ENCODE measurements at places on chromosomes 4 and X.

DNA sequence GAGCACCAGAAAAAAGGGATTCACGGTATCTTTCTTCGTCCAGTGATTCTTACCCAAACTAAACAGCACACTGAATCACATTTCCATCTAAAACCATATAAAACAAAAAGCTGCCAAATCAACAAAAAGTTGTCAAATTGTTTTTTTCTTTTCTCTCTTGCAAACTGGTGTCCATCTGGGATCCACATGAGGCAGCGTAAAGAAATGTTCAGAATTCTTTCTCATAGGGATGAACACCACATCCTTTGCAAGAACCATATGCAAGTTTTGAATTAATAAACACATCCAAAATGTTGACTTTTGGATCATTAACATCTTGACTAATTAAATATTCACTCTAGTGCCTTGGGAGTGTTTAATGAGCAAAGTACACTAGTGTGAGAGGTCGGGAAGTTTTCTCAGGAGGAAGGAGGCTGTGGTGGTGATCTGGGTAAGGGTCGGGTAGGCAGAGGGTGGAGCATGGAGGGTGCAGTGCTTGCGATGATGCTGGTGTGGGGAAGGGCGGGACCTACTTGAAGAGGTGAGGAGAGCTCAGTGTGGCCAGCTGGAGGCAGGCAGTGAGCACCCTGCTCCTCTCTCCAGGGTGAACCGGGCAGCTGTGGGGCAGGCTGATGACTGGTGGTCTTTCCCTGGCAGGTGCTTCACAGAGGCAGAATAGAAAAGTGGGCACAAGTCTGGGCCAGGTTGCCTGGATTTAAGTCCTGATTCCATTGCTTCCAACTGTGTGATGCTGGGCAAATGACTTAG lies 72.8 kb downstream of the NSUN7 start:
- no peak for DNase-seq

GRCh38 chr4:55364691-55365344 lies 18.8 kb downstream of the SRD5A3 start:
- DNase-seq = no peak

DNA sequence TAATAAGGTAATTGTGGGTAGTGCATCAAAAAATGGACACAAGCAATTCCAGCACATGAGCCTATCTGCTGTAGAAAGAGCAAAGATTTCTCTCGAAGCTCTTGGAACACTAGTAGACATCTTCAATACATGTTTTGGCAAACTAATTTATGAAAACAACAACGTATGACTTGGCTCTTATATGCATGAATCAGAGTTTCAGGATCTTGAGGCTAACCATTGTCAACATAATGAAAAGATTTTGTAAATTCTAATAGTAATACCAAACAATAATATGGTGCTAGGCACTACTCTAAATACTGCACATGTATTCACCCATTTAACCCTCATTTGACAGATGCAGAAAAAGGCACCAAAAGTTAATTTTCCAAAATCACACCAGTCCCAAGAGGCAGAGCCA lies 25.1 kb upstream of the ANKRD50 start:
- DNase-seq = no peak

DNA sequence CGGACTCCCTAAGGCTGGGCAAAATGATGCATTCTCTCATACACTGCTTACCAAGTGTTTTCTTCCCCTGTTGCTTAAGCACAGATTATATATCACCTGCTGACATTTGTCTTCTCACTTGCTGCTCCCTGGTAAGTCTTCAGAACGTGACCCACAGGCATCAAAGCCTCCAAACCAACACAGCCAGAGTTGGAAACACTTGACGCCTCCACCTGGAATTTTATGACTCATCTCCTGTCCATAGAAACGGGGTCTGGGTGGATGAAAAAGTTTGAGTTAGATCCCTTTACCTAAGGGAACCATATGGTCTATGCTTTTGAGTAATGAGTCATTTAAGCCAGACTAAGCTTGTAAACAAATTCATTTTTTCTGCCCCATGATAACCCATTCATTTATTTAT lies 251.6 kb downstream of the USP46 start:
- DNase-seq = no peak

DNA sequence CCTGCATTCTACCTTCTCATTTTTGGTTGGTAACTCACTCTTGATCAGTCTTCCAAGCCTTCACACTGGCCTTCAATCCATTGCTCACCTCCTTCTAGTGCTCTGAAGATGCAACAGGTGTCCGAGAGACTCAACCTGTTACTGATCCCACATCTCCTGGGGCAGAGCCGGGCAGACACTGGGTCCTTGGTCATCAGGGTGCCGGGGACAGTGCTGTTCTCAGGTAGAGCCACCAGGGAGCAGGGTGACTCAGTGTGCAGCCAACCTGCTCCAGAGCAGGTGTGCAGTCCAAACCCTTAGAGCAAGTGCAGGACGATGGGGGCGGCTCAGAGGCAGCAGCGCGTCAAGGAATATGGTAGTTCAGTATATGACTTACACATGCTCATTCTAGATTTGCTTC lies 188.4 kb downstream of the DHX15 start:
- no peak for DNase-seq

DNA sequence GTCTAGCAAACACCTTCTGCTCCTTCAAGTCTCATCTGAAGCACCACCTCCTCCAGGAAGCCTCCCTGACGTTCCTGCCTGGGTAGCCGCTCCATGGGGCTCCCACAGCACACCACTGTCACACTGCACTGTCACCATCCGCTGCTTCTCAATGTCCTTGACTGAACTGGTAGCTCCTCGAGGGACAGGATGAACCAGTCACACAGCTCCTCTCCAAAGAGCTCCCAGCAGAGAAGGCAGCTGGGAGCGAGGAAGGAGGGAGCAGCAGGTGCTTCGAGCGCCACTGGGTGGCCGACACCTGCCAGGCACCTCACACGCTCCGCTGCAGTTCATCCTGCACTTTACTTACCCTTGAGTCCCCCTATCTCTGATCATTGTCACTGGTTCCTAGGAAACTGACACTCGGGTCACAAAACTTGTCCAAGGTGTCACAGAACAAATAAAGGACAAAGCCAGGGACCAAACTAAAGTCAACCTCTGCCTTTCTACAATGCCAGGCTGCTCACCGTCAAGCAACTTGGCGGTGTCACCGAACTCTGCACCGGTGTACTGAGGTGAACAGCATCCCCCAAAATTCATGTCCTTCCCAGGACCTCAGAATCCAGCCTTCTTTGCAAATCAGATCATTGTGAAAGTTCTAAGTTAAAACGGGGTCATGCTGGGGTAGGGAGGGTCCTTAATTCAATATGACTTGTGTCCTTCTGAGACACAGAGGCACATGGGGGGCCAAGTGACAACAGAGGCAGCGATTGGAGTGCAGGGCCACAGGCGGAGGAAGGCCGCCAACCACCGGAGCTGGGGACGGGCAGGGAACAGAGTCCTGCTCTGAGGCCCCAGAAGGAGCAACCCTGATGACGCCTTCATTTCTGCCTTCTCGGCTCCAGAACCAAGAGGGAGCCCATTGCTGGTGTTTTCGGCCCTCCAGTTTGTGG lies 5.5 kb upstream of the S100P start:
- DNase-seq = no peak

DNA sequence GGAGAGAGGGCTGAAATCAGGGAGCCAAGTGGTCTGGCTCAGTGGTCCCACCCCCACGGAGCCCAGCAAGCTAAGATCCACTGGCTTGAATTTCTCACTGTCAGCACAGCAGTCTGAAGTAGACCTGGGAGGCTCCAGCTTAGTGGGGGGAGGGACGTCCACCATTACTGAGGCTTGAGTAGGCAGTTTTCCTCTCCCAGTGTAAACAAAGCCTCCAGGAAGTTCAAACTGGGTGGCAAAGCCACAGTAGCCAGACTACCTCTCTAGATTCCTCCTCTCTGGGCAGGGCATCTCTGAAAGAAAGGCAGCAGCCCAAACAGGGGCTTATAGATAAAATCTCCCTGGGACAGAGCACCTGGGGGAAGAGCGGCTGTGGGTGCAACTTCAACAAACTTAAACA lies 88.1 kb downstream of the NPFFR2 start:
- no peak for DNase-seq

- no peak for DNase-seq
Measured at GRCh38 chr4:166309286-166309685, 436.2 kb downstream of the TLL1 start.

- DNase-seq = no peak
Measured at GRCh38 chrX:55451626-55451989, 319 bp upstream of the MAGEH1 start.

DNA sequence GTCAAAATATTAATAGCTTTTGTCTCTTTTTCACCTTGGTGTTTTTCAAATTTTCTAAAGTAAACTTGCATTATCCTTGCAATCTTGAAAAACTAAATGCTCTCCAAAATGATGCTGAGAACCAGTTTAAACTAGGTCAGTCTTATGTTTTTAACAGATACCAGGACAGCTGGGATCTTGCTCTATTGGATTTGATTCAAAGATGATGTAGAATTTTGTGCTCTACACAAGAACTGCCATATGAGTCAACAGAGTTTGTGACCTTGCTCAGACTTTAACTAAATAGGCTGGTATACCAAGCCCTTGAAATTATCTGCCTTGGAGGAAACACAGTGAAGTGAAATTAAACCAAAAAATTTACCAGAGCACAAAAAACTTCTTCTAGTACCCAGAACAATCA lies 991.1 kb downstream of the STPG2 start:
- DNase-seq = no peak

- no peak for DNase-seq
Measured at GRCh38 chr4:90071289-90072235, 55.6 kb upstream of the CCSER1 start.

DNA sequence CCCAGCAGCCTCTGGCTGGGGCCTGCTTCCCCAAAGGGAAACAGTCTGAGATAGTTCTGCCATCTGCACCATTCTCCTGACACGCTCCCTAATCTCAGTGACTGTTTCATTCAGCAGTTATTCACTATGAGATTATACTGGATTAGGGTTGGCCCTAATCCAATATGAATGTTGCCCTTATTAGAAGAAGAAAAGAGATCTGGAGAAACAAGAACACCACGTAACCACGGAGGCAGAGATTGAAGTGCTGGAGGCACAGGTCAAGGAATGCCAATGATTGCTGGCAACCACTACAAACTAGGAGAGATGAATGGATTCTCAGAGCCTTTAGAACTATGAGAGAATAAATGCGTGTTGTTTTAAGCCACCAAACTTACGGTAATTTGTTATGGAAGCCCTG lies 7.4 kb downstream of the ACOX3 start:
- DNase-seq = no peak

GRCh38 chr4:17275836-17276235 lies 236.1 kb downstream of the QDPR start:
- DNase-seq = no peak

DNA sequence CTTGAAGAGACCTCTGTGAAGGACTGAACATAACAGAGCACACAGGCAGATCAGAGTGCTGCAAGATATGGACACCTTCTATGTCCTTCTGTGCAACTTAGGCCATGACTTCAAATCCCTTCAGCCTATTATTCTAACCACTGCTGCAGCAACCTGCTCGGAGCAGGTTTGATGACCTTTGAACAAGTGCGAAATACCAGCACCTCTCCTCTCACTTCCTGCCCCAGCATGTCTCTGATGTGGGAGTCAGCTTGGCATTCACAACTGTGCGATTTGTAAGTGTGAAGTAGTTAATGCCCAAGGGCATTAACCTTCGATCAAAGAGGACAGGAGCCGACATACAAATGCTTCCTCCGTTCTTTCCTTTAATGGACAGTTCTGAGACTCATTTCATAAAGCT lies 1.6 kb upstream of the EXOC1 start:
- DNase-seq = no peak

GRCh38 chrX:79336869-79337815 lies 30.0 kb downstream of the ITM2A start:
- no peak for DNase-seq

DNA sequence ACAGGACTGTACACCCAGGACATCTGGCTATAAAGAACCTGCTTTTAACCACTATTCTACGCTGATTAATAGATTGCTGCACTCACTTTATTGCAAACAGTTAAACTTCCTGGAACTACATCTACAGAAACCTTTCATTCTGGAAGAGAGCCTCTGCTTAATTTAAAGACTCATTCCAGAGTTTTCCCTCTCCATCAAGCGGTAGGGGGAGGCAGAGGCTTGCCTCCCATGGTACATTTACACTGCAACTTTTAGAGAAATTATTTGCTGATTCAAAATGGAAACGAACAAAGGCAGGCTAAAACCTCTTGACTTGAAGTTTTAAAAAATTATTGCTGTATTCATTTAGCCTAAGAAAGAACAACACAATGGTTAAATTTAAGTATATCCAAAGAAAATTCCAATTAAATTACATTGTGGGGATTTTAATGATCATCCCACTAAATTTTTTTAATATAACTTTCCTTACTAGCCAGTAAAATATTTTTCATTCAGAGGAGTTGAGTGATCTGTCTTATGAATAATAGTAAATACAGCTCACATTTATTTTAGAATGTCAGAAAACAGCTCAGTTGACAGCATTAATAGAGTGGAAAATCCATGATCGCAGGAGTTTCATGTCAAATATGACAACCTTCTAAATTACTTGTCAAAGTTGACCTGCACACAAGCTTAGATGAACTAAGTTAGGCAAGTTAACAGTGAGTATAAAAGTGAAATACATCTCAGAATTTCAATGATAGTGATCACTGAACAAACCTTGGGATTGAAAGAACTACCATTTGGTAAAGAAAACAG lies 46.3 kb upstream of the PCDH10 start:
- DNase-seq = no peak

DNA sequence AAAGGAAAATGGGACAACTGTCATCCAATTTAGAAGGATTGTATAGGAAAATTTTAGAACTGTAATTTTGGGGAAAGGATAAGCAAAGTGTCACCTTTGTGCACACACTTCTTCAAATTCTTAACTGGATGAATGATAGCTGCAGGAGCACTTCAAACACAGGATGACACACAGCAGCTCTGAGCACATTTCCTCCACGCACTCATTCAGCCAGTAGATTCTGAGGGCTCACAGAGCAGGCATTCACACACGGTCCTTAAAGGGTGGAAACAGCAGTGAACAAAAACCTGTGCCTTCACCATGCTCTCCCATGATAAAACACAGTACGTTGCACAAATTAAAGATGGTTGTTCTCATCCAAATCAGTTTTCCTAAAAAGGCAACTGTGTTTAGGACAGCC lies 38.5 kb upstream of the KLF3 start:
- no peak for DNase-seq
